GM12878 (cell line): ENCODE measurements at places on chromosomes 3 and 15.

- DNase-seq: no peak
These were observed 234.1 kb downstream of the CACNA2D3 start for GRCh38 chr3:54356261-54357045.

GRCh38 chr15:101059381-101060341 is 140.5 kb downstream of the LRRK1 start:
- DNase-seq: no peak

GRCh38 chr3:188491276-188491687 is 337.3 kb downstream of the LPP start:
- no peak for DNase-seq

DNA sequence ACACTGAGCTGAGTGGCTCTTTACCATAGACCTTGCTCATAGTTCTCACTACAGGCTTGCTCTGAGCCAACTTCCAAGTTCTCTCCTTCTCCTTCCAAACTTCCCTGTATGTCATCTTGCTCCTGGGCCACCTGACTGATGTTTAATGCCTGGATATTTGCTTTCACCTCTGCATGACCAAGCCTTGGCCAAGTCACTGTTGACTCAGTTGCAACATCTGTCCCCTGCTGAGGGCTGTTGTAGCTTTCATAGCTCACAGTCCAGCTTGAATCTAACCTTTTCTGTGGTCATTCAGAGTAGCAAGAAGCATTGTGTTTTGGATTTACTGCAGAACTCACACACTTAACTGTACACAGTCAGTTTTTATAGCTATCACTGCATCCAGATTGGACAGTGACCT is 171.8 kb upstream of the ROPN1 start:
- DNase-seq: no peak

GRCh38 chr3:9194509-9195184 is 54.8 kb downstream of the SRGAP3 start:
- no peak for DNase-seq
